ENCODE measurements at places on chromosomes 12 and 14.

GRCh38 chr14:89973234-89973823 is 17.6 kb downstream of the TDP1 start:
- DNase-seq = peak; percentile 67

DNA sequence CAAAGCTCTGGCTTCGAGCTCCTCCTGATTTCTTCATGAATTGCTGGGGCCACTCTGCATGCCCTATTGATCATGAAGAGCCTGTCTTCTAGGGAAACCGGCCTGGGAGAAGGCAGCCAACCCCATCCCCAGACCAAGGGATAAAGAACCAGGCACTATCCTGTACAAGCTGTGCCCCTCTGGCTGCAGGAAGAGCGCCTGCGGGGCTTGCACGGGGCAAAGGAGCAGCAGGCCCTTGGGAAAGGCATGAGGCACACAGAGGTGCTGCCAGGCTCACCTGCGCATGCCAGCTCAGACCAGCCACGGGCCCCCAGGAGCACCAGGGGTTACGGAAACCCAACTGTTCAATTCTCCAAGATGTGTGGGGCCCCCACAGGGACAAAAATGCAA is 2.1 kb downstream of the ITPK1 start:
- DNase-seq = no peak

DNA sequence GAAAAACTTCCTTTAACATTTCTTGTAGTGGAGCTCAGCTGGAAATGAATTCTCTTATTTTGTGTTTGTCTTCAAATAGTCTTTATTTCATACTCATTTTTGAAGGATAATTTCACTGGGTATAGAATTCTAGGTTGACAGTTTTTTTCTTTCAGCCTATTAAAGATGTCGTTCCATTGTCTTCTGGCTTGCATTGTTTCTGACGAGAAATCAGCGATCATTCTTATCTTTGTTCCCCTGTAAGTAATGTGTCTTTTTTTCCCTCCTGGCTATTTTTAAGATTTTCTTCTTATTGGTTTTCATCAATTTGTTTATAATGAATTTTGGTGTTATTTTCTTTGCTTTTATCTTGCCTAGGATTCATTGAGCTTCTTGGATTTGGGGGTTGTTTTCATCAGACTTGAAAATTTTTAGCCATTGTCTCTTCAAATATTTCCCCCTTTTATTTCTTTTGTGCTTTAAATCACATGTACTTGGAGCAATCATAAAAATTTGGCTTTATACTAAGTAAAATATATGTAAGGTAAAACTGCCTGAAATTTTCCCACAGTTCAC is 89.4 kb downstream of the UNC79 start:
- no peak for DNase-seq

DNA sequence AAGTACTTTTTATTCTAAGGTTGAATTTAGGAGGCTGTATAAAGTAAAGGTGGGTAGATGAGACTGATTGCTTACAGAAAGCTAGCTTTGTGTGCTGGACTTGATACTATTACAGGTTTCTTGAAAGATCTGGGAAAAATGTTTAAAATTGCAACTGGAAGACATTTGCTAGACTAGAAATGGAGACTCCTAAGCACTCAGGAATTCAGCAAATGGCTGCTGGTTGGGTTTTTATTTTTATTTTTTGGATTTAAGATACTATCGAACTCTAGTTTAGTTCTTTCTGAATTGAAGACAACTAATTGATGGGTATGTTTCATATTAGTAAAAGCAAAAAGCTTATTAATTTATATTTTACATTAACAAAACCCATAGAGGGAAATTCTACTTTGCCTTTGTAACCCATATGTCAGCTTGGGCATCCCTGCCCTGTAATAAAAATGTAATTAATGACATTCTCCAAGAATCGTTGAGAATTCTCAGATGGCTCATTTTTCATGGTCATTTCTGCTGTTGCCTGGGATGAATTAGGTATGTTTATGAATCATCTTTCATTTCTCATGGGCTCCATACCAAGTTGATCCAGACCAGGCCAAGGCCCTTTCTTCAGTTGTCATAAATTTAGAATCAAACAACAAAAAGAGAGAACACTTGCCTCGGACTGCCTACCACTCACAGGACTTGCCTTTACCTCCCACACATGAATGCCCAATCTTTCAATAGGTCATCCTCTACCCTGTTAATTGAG is 102.1 kb downstream of the ERGIC2 start:
- DNase-seq = no peak

- peak; percentile 18 for DNase-seq
Measured at GRCh38 chr12:11500188-11500860, 105.0 kb upstream of the PRB2 start.

GRCh38 chr14:49364752-49365117 is 221.4 kb downstream of the RPS29 start:
- no peak for DNase-seq

DNA sequence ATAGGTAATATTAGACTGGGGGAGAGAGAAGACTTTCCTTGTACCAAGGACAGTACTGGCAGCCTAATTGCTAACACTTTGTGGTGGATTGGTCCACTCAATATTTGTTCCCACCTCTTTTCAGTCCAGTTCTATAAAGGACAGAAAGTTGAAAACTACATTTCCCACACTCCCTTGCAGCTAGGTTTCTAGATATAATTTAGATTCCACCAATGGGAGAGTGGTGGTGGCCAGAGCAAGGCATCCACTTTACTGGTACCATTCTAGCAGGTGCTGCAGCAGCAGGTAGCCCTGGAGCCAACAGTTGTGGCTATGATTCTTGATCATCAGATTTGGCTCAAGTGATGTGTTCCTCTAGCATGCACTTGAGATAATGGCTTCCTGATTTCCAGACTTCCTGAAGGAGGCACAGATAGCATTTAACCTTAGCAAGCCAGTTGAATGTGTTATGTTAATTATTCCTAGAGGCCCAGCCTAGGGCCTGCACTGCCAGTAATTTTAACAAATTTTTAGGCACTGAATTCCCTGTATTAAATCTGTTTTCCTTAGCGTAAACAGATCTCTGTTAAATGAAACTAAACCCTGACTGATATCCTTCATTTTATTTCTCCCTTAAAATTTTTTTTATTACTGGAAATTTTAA is 24.4 kb downstream of the SLC38A1 start:
- no peak for DNase-seq

DNA sequence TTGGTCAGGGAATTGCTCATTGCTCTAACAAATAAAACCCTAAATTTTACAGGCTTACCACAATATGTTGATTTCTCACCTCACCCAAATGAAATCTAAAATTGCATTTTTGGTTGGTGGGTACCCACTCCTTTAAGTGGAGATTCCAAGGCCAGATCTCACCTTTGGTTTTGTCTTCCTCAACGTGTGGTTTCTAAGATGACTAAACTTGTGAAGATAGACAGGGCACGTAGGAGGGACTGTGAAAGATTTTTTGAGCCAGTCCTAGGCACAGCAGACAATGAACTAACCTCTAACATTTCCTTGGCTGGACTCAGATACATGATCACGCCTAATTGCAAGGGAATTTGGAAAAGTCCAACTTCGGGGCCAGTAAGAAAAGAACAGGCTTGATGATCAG is 1003.9 kb downstream of the FLRT2 start:
- no peak for DNase-seq

DNA sequence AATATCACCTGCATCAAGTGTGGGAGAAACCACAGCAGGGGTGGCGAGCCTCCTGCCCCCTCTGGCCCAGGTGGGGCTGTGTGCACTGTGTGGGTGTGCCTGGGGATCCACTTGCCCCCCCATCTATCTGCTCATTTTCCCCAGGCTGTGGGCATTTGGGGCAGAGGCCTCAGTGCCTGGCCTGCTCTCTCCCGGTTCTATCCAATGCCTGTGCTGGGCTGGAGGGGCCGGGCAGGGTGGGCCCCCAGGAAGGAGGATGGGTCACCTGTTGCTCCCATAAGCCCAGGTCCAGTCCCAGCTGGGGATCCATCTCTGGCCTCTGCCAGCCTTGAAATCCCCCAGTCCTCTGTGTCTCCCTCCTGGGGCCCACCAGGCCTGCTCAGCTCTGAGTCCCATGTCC is 105.6 kb downstream of the TMEM121 start:
- DNase-seq = no peak

- no peak for DNase-seq
Measured at GRCh38 chr14:50762001-50762930, 68.7 kb downstream of the NIN start.

GRCh38 chr12:27821259-27821973 is 41.4 kb upstream of the MANSC4 start:
- peak; percentile 4 for DNase-seq

- no peak for DNase-seq
Measured at GRCh38 chr12:115303723-115304309, 619.8 kb upstream of the TBX3 start.

DNA sequence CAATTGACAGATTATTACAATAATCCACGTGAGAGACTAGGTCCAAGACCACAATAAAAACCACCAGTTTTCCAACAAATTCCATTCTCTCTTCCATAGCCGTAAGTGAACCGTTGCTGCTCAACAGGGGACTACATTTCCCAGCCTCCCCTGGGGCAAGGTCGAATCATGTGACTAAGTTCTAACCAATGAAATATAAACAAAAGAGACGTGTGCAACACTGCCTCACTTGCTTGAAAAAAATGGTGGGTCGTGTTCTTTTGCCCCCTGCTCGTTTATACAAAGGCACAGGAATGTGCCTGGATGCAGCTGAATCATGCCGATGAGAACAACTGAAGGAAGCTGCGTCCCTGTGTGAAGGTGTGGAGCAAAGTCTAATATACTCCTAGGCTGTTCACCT is 51.1 kb downstream of the HSPB8 start:
- DNase-seq = no peak

- no peak for DNase-seq
Measured at GRCh38 chr12:119940897-119941296, 48.1 kb upstream of the BICDL1 start.

- DNase-seq = no peak
Measured at GRCh38 chr12:22042976-22043669, 2.9 kb upstream of the CMAS start.

All from substantia nigra (tissue), 51 donors.